ENCODE measurements at places on chromosomes 7 and 10.

DNA sequence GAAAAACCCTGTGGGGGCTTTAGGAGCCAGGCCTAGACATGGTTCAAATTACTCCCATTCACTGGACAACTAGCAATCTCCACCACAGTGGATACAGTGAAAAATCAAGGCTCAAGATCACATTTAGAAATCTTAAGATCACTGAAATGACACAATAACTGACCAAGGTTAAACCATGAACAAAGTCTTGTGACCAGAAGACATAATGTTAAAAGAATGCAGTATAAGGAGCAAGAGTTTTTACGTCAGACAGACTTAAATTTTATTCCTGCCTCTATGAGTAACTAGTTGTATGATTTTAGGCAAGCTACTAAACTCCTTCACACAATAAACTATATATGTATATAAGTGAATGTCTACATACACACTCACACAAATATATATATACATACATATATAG lies 68.5 kb downstream of the MICU1 start:
- no peak for DNase-seq

- DNase-seq = no peak
Observed at GRCh38 chr7:55149001-55149400, 130.2 kb downstream of the EGFR start.

GRCh38 chr7:121061677-121062582 lies 73.4 kb downstream of the CPED1 start:
- no peak for DNase-seq

- DNase-seq = no peak
Observed at GRCh38 chr7:33757050-33757449, 148.3 kb upstream of the BMPER start.

DNA sequence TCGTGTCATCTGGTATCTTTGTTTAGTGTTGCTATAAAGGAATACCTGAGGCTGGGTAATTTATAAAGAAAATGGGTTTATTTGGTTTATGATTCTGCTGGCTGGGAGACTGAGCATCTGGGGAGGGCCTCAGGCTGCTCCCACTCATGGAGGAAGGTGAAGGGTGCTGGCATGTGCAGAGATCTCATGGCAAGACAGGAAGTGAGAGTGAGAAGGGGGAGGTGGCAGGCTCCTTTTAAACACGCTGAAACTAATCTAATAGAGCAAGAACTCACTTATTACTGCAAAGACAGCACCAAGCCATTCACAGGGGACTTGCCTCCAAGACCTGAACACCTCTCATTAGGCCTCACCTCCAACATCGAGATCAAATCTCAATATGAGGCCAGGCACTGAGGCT lies 11.3 kb downstream of the OIT3 start:
- DNase-seq = no peak

DNA sequence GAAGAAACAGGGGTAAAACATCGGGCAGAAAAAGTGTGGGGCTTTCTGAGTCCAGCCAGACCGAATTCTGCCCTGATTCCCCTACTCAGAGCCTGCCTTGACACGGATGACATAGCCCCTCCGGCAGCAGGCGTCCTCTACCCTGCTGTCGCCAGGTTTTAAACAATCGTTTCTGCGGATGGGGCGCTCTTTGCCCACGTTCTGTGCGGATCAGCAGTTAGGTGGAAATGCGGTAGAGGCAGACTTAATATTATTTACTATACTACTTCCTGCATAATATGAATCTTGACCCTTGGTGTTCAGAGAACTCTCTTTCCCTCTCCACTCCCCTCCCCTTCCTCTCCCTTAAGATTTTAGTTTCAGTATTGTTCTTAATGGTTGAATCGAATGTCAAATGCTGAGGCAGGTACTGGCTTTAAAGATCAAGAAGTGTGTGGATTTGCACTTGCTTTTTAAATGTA lies 2.4 kb downstream of the GATA3 start:
- DNase-seq = no peak

DNA sequence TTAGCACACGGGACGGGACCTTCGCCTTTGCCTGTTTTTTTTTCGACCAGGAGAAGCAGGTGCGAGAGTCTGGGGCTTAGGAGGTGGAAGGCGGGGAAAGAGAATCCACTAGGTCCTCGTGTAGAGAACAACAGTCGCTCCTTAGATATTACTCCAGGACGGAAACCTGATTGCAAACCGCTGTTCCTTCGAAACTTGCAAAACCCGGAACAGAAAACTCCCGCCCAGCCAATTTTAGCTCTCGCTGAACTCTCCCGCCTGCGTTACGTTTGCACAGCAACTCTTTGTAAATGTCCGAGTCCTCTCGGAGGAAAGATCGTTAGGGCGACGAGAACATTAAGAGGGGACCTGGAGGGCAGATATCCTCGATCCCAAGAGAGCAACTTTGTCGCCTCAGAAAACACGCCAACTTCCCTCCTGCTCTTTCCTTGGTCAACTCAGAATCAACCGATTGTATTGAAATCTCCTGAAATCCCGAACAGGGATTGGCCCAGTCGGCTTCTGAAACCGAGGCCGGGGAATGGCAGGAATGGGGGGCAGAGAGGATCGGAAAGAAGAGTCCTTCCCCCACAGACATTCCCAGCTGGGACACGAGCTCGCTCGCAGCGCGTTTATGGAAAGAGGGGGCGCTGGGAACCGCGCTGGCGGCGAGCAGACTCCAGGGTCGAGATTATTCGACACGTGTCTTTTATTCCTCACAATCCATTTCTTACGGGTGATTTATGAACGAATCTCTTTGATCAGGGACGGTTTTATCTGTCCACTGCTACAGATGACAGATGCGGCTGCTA lies 9.9 kb downstream of the TWIST1 start:
- DNase-seq = no peak

GRCh38 chr10:101602761-101603398 lies 14.8 kb downstream of the DPCD start:
- DNase-seq = peak; percentile 36
